NCI-H2081 treated with DMSO at 0.1 percent for 48 hours (cell line): ENCODE measurements at places on chromosomes 13 and 19.

DNA sequence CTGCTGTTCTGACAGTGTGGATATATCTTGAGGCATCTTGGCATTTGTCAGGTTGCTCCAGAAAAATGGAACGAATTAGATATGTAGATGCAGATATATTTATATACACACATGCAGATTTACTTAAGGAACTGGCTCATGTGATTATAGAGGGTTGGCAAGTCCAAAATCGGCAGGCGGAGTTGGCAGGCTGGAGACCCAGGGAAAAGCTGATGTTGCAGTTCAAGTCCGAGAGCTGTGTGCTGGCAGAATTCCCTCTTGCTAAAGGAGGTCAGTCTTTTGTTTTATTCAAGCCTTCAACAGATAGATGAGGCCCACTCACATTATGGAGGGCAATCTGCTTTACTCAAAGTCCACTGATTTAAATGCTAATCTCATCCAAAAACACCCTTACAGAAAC is 24.4 kb upstream of the CSNK1A1L start:
- DNase-seq, result no peak

GRCh38 chr19:13260883-13261653 is 110.9 kb downstream of the IER2 start:
- no peak for DNase-seq

DNA sequence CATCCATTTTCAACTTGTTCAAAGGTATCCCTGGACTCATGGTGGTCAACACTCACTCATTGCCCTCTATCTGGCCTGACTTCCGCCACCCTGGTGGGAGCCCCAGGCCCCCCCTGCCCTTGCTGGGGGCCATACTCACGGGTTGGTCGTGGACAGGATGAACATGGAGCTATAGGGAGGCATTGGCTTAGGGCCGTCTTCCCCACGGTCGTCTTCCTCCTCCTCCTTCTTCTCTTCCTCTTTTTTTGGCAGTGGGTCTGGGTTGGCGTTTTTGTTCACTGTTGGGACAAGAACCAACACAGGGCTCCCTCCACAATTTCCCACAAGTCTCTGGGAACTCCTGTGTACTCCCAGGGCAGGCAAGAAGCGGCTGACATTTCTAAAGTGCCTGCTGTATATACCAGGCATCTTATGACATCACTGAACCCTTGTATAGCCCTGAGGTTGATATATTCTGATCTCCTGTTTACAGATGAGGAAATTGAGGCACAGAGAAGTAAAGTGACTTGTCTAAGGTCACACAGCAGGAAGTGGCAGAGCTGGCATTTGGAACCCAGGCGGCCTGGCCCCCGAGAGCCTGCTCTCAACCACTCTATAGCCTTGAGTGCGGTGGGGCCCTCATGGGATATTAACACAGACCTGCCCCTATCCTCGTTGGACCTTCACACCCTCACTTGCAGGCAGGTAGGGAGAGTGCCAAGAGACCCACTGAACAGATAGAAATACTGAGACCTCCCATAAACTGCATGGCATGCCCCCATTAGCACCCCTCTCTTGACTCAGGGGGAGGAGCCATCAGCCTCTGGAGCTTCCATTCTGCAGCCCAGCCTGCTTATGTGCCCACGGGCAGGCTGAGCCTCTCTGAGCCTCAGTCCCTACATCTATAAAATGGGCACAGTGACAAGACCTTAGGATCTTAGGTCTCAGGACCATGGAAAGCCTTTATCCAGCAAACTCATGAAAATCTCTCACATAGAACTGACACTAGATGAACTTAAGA is 135.0 kb downstream of the IER2 start:
- no peak for DNase-seq

GRCh38 chr13:53048880-53049279 is 20.3 kb downstream of the OLFM4 start:
- DNase-seq, result no peak

DNA sequence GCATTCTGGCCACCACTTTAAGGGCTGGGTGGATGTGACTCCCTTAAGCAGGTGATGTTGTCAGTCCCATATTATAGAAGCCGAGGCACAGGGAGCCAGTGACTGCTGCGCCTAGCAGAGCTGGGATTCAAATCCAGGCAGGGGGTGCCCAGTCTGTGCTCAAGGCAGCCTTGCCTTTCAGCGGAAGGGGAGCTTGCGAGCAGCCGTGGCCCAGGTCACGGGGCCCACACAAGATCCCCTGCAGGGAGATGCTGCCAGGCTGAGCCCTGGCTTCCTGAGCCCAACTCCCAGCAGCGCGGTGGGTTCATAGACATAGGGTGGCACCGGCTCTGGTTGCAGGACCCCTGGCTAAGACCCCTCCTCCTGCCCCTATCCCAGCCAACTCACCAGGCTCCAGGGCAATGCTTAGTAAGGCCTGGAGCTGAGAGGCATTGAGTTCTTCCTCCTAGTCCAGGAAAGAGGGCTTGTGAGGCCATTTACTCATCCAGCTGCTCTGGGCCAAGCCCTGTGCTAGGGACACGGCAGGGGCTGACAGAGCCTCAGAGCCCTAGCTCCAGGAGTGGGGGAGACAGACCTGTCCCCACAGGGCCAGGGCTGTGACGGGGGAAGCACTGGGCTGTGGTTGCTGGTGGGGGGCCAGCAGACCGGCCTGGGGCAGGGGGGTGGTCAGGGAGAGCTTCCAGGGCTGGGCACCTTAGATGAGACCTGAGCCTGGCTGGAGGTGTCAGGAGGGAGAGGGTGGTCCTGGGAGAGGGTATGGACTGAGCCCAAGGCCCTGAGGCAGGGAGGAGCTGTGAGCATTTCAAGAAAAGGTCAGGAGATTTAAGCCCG is 9.6 kb downstream of the CAPN12 start:
- no peak for DNase-seq

DNA sequence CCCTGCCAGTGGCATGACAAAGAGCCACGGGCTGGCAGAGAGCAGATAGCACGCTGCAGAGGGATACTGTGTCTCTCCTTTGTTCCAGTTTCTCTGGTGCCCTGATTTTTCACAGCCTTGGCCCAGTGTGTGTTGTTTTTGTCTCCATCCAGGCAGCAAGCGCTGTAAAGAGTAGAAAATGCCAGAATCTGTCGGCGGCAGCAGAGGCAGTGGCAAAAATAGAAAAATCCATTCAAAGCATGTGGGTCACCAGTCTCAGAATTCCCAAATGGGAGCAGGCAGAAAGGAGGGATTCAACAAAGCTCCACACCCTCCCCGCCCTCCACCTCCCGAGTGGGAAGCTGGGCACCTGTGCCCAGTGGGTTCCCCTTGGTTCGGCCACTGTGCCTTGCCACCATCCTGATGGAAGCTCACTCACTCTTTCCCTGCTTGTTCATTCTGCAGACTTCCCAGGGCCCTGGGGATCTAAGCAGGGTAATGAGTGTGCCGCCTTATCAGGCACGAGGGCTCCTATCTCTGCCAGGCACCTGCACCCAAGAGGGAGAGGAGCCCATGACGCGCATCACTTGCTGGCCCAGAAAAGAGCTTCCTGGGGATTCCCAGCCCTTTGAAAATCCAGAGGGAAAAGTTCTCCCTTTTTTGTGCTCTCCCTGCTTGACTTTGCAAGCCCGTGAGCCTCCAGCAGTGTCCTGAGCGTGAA is 416.9 kb downstream of the IRS2 start:
- no peak for DNase-seq
